ENCODE measurements at places on chromosomes 13 and 19. TPM values are rescaled to one million over a fixed set of nuclear protein-coding genes. Genes with fewer than 3 reads are reported as not detected.
A peak's percentile ranks its signal among the peaks of the same experiment; 100 is the strongest.

DNA sequence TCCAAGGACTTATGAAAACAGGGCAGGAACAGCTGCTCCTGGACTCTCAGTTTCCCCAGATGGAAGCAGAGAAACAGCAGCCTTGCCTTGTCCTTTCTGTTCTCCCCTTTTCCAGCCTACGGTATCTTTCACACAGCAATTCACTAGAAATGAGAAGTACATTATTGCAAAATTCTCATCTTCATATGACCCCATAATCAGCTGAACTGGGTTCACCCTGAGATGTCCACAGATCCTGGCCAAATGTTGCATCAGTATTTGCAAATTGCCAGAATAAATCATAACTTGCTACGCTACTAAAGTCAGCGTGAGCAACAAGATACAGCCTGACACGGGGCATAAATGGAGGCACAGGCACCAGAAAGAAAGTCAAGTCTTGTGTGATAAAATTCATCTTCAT is 16.1 kb downstream of the VSTM1 start:
- no peak for DNase-seq

GRCh38 chr13:74322562-74322961 is 188.4 kb upstream of the KLF12 start:
- DNase-seq = no peak

DNA sequence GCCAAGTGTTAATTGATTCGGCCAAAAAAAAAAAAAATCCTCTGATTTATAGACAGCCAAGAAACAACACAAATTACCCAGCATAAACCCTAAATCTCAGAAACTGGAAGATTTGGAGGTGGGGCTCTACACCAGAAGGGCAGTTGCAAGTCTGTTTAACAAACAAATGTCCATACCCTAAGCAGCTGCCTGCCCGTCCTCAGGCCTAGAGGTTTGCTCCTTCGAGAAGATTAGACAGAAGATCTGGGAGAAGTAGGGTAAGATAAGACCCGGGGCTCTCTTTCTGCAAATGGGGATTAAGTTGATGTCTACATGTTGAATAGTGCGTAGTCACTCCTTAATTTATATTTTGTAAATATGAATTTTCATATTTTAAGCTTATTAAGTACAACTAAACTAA is 3.4 kb upstream of the N4BP2L1 start:
- no peak for DNase-seq

GRCh38 chr19:30092721-30093569 is 150.9 kb downstream of the URI1 start:
- peak; percentile 87 for DNase-seq

GRCh38 chr19:7983995-7984837 is 21.2 kb downstream of the ELAVL1 start:
- DNase-seq = no peak

- DNase-seq = no peak
Observed at GRCh38 chr19:47509170-47509847, 5.6 kb downstream of the NAPA start.

DNA sequence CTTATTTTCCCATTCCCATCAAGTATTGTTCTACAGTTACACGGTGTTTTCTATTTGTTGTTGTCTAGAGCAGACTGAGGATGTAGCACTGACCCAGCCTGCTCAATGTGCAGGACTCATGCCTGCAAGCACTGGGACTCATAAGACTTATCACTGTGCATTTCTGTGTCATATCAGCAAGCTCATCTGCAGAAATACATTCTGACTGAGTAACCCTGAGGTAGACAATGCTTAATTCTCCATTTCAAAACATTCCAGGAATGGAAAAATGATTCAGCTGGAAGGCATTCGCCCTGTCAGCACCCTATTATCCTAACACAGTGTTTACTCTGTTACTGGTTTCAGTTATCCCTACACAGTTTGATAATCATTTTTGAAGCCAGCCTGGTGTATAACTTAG is 2506.4 kb downstream of the PCDH9 start:
- DNase-seq = peak; percentile 6

- DNase-seq = peak; percentile 54
Observed at GRCh38 chr19:50723069-50723468, at the start of gene CLEC11A. Gene CLEC11A (plus strand): TSS chr19:50723364. CDS start chr19:50723526, 162 bp downstream.

DNA sequence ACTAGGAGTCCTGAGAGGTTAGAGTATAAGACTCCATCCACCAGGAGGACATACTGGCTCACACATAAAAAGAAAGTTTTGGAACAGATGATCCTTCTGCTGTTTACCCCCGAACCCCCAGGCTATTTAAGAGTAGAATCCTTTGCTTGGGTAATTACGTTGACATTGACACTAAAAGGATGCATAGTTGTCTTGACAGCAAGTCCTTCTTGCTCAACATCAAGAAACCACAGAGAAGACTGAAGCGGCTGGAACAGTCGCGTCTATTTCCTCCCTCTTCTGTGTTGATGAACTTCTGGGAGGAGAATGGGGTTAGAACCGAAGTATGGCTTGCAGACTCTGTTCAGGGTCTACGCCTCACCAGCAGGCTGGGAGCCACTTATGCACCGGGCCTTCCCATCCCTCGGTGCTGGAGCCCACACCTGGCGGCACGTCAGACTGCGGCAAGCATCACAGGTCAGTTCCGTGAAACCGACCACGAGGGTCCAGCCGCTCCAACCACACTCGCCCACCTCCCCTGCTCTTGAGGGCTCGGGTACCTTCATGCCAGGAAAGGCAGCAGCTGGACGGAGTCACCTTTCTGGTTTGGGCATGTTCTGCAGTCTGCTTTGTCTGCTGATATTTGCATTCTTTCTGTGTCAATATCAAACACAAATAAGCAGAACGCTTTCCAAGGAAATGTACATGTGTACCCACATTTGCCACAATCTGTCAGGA is 42.4 kb upstream of the RANBP3 start:
- DNase-seq = peak; percentile 67

DNA sequence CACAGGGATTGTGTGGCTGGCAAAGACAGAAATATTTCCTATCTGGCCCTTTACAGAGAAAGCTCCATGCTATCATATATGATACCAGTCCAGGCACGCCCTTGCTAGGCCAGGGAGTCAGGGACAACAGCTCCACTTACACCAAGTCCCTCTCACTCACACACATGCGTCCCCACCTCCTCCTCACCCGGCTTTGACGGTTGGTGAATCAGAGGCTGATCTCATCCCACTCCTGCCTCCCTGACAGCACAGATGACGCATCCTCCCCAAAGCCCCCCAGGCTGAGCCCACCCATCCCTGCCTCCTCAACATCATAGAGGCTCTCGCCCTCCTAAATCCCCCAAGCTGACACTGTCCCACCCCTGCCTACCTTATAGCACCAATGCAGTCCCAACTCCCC is 62.7 kb downstream of the F2RL3 start:
- no peak for DNase-seq

DNA sequence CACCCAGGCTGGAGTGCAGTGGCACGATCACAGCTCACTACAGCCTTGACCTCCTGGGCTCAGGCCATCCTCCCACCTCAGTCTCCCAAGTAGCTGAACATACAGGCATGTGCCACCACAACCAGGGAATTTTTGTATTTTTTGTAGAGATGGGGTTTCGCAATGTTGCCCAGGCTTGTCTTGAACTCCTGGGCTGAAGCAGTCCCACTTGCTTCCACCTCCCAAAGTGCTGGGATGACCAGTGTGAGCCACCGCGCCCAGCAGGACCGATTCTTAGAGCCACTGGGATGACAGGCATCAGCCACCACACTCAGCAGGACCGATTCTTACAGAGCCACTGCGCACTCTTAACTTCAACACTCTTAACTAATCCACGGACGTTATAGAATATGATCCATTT is 54.9 kb upstream of the RANBP3 start:
- DNase-seq = no peak

GRCh38 chr19:10417541-10418234 is 2.6 kb upstream of the PDE4A start:
- DNase-seq = no peak

GRCh38 chr19:48698046-48698445 is 2.3 kb downstream of the FUT2 start:
- DNase-seq = no peak

DNA sequence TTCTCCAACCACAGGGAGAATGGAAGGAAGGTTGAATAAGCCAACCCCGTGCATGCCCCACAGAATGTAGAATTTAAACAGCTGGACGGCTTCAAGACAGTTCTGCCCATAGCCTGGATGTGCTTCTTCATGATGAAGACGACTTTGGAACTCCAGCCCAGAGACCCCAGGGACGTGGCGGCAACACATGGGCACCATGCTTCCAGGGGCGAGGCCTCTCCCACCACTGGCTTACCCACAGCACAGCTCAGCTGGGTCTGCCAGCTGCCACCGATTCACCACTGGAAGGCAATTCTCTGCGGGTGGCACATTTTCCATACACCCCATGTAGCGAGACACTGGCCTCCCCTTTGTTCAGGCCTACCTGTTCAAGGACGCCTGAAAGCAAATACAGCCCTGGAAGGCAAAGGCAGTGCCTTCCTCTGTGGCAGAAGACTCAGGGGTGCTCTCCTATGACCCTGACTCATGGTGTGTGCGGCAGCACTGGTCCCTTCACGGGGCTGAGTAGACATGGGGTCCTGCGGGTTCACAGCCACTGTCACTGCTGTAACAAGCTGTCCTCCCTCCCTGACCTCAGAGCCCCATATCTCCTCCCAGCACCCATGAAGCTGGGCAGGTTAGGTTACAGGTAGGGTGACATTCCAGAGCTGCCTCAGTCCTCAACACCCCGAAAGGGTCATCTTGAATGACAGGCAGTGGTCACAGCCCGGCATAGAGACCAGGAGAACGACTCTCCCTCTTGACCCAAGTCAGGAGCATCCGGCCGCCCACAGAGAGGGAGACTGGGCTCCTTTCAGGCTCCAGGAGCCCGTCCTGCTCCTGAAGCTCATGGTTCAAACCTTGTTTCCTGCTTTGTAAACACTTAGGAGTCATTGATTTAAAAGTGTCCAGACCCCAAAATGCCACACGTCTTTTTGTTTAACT is 72.7 kb downstream of the SPACA7 start:
- no peak for DNase-seq

GRCh38 chr19:33235996-33236350 is 10.3 kb upstream of the SLC7A10 start:
- DNase-seq = no peak

DNA sequence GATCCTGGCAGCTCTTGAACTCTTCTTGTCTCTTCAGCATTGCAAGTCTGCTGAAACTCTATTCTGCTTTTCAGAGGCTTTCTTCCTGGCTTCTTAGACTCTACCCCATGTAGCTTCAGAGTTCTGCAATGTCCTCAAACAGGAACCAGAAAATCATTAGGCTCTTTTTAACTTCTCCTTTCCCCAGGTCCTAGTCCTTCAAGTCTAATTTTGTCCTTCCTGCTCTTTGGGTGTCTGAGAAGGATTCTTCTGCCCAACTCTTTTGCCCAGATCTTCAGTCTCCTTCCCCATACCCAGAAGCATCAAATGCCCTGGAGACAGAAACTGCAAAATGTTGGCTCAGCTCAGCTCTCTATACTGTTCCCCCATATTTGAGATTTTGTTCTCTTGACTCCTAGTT is 50.0 kb upstream of the CALM3 start:
- DNase-seq = no peak

- peak; percentile 12 for DNase-seq
Observed at GRCh38 chr13:72507416-72508199, 219.8 kb downstream of the MZT1 start.

Gene PPP5C
- total RNA-seq = 49.3 TPM

Gene KL
- 2.3 TPM for total RNA-seq

Gene ZNF880
- 27.4 TPM for total RNA-seq

Gene KRTDAP
- 9.6 TPM for total RNA-seq

Gene FCER2
- not detected for total RNA-seq

Gene MYO1F
- 7.3 TPM for total RNA-seq

Gene ZSCAN18
- 100 TPM for total RNA-seq

Gene PLPP2
- 13.0 TPM for total RNA-seq

Gene DACT3
- 11.5 TPM for total RNA-seq

Gene PTGER1
- total RNA-seq = not detected
